Fibroblast of upper back skin (primary cell): ENCODE measurements at places on chromosomes 4 and X.

GRCh38 chrX:37825215-37825842, 22.0 kb downstream of the DYNLT3 start:
- peak; percentile 25 for DNase-seq

DNA sequence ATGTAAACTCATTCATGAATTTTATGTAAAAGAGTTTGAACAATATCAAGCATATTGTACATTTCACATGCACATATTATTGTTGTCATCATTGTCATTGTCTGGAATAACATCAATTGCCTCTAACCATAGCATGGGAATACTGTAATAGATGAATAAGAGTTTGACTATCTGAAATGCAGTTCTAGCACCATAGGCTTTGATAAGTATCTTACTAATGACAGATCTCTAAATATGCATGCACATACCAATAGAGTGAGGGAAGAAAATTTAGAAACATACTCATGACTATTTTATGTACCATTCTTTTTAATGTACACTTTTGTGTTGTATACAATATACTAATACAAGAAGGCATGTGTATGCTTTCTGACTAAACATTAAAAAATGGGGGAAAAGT, 161.6 kb upstream of the SPRY1 start:
- peak; percentile 60 for DNase-seq

DNA sequence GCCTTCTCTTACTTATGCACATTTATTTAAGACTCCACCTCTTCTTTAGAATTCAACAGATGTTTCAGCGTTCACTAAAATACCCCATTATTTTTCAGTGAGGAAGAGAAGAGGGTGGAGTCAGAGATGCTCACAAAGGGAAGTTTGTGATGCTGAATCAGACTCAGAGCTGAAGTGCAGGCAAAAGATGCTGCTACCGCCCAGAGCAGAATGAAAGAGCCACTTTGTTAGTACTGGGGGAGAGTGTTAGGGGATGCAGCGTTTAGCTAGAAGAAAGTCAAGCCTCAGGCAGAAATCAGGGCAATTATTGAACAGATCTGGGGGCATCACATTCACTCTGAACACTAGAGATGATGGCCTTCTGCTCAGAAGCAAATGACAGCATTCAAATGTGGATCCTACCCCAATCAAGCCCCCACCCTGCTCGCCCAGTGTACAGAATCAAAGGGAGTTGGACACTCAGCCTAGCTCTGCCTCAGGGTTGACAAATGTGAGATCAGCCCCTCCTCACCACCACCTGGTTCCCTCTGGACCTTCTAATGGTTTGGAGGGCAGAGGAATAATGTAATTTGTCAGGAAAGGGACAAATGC, 138.3 kb downstream of the UNC5C start:
- no peak for DNase-seq

- DNase-seq, result no peak
Measured at GRCh38 chr4:13007802-13008470, 476.2 kb downstream of the RAB28 start.
